Esophagus (tissue), 2 donors: ENCODE measurements at places on chromosomes 5 and 9. TPM values are rescaled to one million over a fixed set of nuclear protein-coding genes. Genes with fewer than 3 reads are reported as not detected.

Gene UNC5A
- polyA plus RNA-seq: 0.02 TPM

Gene SLC45A2
- polyA plus RNA-seq: not detected

Gene ZFR
- polyA plus RNA-seq: 21.8 TPM

Gene DMRT3
- polyA plus RNA-seq: 0.22 TPM

Gene BNC2
- polyA plus RNA-seq: 1.6 TPM

Gene ZNF658
- 1.7 TPM for polyA plus RNA-seq

Gene CDH18
- polyA plus RNA-seq: not detected

Gene MELK
- 9.0 TPM for polyA plus RNA-seq

Gene TMEM232
- 0.49 TPM for polyA plus RNA-seq

Gene TYRP1
- 0.27 TPM for polyA plus RNA-seq

Gene CAST
- 205 TPM for polyA plus RNA-seq

Gene SLC12A2
- 2.0 TPM for polyA plus RNA-seq

Gene SCGB3A2
- polyA plus RNA-seq: 0.13 TPM

Gene HACD4
- polyA plus RNA-seq: 0.98 TPM

Gene C9orf153
- 0.14 TPM for polyA plus RNA-seq

Gene ZNF879
- 2.1 TPM for polyA plus RNA-seq

Gene NTRK2
- polyA plus RNA-seq: 3.6 TPM

Gene ZNF618
- polyA plus RNA-seq: 0.56 TPM

Gene FOXD1
- 1.3 TPM for polyA plus RNA-seq

Gene MARCHF11
- not detected for polyA plus RNA-seq

Gene MLLT3
- polyA plus RNA-seq: 4.6 TPM
